ENCODE measurements at places on chromosomes 7 and 10.

DNA sequence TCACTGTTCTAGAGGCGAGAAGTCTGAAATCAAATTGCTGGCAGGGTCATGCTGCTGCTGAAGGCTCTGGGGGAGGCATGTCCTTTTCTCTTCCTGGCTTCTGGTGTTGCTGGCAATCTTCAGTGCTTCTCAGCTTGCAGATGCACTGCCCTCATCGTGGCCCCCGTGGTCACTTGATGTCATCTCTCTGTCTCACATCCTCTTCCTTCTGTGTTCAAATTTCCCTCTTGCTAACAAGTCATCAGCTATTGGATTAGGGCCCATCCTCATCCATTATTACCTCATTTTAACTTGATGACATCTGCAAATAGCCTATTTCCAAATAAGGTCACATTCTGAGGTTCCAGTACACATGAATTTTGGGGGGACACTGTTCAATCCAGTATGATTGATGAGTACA, 36.6 kb upstream of the SRGN start:
- no peak for DNase-seq

DNA sequence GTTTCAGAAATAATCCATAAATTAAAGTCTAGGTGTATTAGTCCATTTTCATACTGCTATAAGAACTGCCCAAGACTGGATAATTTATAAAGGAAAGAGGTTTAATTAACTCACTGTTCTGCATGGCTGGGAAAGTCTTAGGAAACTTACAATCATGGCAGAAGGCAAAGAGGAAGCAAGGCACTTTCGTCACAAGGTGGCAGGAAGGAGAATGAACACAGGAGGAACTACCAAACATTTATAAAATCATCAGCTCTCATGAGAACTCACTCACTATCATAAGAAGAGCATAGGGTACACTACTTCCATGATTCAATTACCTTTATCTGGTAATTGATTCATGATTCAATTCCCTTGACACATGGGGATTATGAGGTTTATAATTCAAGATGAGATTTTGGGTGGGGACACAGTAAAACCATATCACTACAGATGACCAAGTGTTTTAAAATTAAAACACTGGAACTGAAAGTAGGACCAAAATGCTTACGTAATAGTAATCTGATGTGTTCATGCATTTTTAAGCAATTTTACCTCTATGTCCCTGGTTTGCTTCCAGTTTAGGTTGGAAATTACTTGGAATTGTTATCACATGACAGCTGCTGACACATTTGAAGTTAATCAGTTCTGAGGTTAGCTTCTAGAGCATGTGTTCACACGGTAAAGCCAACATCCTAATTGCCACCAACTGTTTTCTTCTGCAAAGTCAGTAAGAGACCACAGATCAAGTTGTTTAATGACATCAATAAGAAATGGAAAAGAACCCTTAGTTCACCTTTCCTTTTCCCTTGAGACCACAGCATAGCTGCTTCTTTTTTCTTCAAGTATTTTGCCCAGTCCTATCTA, 48.4 kb upstream of the SEMA3C start:
- DNase-seq: peak; percentile 94

GRCh38 chr10:7788639-7789286, 786 bp downstream of the ATP5F1C start:
- no peak for DNase-seq

- no peak for DNase-seq
Observed at GRCh38 chr10:74486659-74487058, 335.6 kb downstream of the ADK start.

GRCh38 chr10:98420786-98421185, 5.8 kb upstream of the PYROXD2 start:
- no peak for DNase-seq

GRCh38 chr10:73585327-73585726, 5.8 kb downstream of the USP54 start:
- DNase-seq: no peak
